ENCODE measurements at places on chromosomes 2 and 18. TPM values are rescaled to one million over a fixed set of nuclear protein-coding genes. Genes with fewer than 3 reads are reported as not detected.

RESP18 gene
- total RNA-seq: not detected

GRCh38 chr2:127174136-127174535 is 46.0 kb downstream of the CYP27C1 start:
- DNase-seq: no peak
- H3K36me3 ChIP-seq: no peaks in the 10 kb centered on the region
- no peaks in the 10 kb centered on the region for H3K4me1 ChIP-seq

DNA sequence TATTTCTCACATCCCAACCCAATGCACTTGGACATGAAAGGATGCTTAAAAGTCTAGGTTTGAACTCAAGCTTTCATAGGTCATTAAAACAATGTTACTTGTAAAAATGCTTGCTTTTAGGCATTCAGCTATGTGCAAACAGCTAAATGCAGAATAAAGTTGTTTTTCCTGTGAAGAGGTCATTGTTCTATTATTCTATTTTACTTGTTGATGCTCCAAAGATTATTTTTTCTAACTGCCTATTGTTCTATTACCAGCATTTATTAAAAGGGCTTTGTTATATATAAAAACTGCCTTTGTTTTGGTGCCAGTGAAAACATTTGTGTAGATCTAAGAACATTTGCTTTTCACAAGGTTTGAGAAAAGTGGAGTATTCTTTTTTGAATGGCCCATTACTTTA is 49.4 kb downstream of the TMEM178A start:
- no peak overlapping the region for H3K27ac ChIP-seq
- no peaks in the 10 kb centered on the region for H3K36me3 ChIP-seq
- no peak overlapping the region for H3K4me3 ChIP-seq
- no peaks in the 10 kb centered on the region for H3K4me1 ChIP-seq

DNA sequence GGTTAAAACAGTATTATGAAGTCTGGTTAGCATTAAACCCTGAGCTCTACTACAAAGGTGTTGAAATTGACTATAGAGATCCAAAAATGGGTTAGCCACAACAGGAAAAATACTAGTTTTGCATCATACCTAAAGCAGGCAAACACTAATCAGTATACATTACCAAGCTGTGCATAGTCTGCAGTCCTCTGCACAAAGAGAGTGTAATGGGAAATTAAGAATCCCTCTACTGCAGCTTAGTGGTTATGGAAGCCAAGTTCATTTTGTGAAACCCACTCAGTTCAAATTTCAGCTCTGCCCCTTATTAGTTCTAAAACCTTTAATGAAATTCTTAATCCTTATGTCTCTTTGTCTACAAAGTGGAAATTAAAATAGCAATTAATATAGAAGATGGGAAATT is 192.1 kb downstream of the MBD2 start:
- DNase-seq: no peak
- H3K4me1 ChIP-seq: no peaks in the 10 kb centered on the region
- H3K27ac ChIP-seq: no peak overlapping the region
- peaks cover 19% of the 10 kb centered on the region for H3K27me3 ChIP-seq
- H3K4me3 ChIP-seq: no peak overlapping the region

Data from activated naive CD8-positive, alpha-beta T cell treated with anti-CD3 and anti-CD28 coated beads, Interleukin-2, amount 10 ng/mL, durations not matched to agents 7 days and 5 days (primary cell).